Non-pigmented ciliary epithelial cell (primary cell): ENCODE measurements at places on chromosomes 7 and 10.

DNA sequence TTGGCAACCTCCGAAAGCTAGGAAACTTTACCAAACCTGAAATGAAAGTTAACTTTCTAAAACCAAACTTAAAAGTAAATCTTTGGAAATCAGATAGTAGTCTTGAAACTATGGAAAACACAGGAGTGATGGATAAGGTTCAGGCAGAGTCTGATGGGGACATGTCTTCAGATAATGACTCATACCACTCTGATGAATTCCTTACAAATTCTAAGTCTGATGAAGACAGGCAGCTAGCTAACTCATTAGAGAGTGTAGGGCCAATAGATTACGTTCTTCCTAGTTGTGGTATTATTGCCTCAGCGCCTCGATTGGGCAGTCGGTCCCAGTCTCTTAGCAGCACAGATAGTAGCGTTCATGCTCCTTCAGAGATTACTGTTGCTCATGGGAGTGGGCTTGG, 45.9 kb downstream of the MCMBP start:
- DNase-seq: no peak

DNA sequence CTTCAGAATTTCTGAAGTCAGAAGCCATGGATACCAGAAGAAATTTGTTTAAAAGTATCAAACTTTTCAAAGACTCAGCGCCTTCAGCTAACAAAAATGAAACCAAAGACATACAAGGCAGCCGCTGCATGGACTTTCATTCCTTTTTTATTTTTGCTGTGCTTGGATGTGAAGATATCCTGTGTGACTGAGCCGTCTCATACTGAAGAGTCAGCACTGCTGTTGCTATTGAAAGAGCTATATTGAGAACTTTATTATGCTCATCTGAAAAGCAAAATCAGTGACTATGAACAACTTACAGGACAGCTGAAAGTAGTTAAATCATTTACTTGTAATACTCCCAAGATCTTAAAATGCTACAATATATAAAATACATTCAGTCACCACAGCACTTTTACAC, 809.2 kb downstream of the NXPH1 start:
- no peak for DNase-seq

GRCh38 chr7:146575903-146576302, 459.3 kb downstream of the CNTNAP2 start:
- DNase-seq: no peak

DNA sequence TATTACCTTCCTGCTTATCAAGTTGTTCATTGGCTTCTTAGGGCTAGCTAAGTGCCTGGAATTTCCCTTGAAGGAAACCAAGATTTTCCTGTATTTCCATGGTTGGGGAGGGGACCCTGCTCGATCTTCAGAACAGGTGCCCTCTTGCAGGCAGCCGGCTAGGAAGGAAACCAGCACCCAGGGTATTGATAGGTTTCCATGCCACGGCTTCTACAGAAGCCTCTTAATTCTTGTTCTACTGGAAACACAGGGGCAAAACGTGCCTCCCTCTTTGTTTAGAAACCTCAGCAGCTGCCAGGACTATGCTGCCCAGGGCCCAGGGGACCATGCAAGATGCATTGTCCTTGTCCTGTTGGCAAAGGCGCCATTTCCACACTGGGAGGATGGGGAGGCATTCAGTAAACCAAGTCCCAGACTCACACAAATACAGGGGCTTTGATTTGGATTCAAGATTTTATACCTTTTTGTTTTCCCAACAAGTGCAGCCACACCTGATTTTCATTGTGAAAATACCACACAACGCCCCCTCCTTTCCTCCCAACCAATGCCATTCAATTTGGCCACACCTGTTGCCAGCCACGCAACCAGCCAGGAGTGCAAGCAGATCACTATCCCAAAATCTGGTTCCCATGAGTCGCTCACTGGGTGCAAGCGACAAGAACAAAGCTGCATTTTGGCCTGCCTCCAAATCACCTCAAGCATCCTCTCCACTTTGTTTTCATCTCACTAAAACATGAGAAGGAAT, 29.6 kb downstream of the C10orf71 start:
- no peak for DNase-seq

DNA sequence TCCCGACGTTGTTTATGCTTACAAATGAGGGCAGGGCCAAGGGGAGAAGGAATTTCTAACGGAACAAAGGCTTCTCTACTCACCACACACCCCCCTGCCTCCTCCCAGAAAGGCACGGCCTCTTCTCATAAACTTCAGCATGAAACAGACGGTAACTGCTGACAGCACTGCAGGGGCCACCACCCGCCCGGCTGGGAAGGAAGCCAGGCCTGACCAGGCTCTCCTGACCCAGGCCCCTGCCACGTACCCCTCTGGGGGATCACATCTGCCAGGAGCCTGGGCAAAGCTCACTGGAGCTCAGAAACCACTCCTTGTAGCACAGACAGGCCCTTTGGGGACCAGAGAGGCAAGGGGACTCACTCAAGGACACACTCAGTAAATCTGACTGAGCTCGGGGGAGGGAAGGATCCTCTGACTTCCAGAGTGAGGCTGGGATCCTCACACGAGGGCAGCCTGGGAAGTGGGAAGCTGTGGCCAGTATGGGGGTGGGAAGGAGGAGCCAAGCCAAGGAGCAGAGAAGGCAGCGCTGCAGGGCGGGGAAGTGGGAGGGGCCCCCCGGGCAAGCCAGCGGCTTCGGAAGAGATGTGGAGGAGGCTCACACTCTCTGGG, 46.1 kb downstream of the ZCCHC24 start:
- DNase-seq: peak; percentile 72

DNA sequence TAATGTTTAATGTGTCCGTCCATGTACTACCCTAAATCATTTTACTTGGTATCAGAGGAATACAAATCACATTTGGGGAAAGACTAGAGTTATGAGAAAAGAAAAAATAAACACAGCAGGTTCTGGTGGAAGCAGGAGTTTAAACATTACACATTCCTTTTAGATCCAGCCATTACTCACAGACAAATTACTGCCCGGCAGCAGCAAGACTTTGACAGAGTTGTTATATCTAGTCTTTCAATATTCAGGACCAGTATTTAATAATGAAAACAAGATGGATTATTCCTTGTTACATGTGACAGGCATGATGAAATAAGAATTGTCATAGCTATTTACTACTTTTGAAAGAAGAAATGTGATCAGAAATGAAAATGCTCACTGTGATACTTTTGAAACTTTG, 131.8 kb upstream of the GNAI1 start:
- no peak for DNase-seq

- no peak for DNase-seq
Measured at GRCh38 chr7:100356416-100357068, 1.4 kb upstream of the PILRB start.

GRCh38 chr7:6279937-6280336, 7.5 kb upstream of the CYTH3 start:
- no peak for DNase-seq

- no peak for DNase-seq
Measured at GRCh38 chr10:73909540-73910115, 1.3 kb upstream of the PLAU start.

DNA sequence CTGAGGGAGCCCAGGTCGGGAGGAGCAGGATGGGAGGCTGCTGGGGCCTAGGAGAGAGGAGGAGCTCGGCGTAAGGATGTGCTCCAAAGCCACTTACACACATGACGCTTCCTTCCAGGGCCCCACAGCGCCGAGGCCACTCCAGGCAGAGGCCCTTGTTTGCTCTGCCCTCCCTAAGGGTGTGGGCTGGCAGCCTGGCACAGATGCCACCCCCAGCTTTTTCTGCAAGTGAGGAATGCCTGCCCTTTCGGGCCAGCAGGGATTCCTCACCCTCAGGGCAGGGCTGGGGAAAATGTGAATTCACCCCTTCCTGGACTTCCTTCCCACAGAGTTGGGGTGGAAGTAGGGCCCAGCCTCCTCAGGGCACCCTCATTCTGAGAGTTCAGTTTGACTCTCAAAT, 5.6 kb upstream of the AQP1 start:
- DNase-seq: no peak

- no peak for DNase-seq
Measured at GRCh38 chr10:86392723-86393094, 26.1 kb upstream of the GRID1 start.

DNA sequence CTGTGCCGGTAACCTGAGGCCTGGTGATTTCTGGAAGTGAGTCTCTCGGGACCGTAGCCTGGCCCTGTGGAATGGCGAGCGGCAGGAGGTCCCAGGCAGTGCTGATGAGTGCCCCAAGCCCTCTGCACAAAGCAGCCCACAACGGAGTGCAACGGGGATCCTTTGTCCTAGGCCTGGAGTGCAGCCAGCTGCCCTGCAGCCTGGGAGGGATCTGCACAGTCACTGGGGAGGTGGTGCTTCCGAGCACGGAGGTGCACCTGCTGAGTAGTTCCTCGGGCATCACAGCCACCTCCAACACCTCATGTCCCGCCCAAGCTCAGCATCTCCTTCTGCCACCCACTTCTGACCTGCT, 162.8 kb upstream of the ZMIZ1 start:
- DNase-seq: no peak

DNA sequence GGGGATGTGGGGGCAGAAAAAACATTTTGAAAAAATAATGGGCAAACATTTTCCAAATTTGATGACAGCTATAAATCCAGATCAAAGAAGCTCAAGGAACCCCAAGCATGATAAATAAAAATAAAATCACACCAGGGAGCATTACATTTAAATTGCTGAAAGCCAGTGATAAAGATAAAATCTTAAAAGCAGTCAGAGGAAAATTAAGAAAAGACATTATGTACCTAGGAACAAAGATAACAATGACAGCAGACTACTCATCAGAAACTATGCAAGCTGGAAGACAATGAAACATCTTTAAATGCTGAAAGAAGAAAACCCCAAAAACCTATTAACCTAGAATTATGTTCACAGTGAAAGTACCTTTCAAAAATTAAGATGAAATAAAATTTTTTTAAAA, 23.3 kb downstream of the NEUROG3 start:
- DNase-seq: no peak

DNA sequence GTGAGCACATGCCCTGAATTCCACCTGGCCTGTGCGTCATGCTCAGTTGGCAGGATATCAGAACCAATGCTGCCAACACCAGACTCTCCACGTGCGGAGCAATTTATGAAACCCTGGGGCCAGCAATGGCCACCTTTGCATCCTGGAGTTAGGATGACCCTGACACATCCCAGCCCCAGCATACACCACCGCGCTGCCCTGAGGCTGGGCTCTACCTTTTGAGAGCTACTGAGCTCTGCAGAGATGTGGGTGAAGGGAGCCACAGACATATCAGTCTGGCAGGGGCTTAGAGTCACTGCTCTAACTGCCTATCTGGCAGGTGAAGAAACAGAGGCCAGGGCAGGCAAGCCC, 41.9 kb downstream of the SYPL1 start:
- DNase-seq: no peak

GRCh38 chr10:104306897-104307296, 31.4 kb downstream of the ITPRIP start:
- no peak for DNase-seq

DNA sequence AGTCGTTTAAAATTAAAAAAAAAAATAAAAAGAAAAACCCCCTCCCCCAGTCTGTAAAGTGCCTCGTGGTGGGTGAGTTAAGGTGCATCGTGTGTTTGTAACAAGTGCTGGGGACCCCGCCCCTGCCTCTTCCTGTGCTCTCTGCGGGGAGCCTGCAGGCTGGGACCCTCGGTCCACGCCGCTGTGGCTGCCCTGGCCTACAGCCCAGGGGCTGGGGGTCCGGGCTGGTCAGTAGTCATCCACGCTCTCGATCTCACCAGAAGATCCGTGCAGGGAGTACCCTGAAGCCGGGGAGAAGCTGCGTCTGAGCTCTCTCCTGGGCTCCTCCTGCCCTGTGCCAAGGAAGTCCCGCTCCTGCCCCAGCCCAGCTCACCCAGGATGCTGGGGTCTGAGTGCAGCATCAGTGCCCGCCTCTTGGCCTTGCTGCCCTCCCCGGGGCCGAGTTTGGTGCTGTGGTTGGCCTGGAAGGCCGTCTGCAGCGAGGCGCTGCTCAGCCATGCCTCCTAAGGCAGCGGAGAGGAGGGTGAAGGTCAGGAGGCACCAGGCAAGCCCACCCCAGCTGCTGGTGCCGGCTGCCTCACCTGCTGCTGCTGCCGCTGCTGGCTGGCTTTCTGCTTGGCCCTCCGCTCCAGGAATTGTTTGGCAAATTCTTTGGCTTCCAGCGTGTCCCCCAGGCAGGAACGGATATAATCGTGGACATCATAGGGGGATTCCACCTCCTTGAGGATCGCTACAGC, 8.1 kb downstream of the GNB2 start:
- no peak for DNase-seq

- no peak for DNase-seq
Measured at GRCh38 chr7:121605317-121605680, 209.2 kb upstream of the FAM3C start.

DNA sequence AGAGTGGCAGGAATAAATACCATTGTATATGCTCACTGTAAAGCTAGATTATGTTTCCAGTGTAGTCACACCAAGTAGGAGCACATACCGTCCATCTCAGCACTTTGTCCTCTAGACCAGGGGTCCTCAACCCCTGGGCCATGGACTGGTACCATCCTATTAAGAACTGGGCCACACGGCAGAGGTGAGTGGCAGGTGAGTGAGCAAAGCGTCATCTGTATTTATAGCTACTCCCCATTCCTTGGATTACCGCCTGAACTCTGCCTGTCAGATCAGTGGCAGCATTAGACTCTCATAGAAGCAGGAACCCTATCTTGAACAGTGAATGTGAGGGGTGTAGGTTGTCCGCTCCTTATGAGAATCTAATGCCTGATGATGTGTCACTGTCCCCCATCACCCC, 735.3 kb downstream of the MAGI2 start:
- DNase-seq: no peak
